ENCODE measurements at places on chromosomes 1 and 21. TPM values are rescaled to one million over a fixed set of nuclear protein-coding genes. Genes with fewer than 3 reads are reported as not detected.

Gene TAS1R1
- total RNA-seq, result not detected

Gene OR2T29
- not detected for total RNA-seq

Gene SYPL2
- total RNA-seq, result not detected

DNA sequence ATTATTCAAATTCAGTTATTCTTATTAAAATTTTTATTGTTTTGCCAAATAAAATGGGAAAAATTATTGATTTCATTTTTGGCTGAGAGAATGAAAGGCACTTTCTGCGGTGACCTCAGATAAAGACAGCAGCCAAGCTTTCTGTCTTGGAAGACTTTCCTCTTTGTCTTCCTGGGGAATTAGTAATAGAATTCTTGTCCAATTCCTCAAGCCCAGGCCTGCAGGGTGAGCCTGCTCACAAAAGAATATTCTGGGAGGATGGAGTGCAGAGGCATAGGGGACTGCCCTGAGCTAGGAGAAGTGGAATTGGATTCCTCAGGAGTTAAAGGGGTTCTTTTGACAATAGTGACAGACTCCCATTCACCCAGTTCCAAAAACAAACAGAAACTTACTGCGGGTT is 614.5 kb upstream of the ADGRL2 start:
- no peak for DNase-seq
- no peaks in the 10 kb centered on the region for H3K27me3 ChIP-seq
- H3K36me3 ChIP-seq, result no peaks in the 10 kb centered on the region
- no peak overlapping the region for H3K4me3 ChIP-seq
- H3K27ac ChIP-seq, result no peak overlapping the region

DNA sequence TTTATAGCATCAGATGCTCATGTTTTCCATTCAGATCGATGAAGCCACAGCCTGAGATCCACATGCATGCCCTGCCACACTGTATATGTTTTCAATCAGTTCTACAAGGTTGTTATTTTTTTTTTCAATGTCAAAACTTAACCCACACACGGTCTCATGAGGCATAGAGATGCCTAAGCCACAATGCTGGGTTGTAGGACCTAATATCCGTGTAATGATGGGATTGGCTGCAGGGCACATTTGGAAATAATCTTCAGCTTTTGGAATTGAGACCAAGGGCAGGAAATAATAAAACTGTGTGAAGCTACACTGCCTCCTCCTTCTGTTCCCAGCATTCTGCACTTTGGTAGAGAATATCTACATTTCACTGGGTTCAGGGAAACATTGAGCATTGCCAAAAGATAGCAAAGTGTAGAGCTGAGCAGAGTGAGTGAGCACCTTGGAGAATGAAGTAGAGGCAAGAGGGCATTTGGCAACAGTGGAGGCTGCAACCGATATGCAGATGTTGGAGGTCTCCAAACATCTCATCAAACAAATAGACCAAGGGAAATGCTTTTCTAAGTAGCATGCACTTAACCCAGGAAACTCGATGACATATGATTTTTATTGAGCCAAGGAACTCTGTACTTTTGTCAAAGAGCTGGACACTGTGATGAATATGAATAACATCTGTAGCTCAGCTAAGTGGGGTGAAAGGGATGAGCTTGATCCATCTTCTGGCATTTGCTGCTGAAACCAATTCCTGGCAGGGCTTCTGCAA is 176.7 kb downstream of the LYPLAL1 start:
- H3K36me3 ChIP-seq, result no peaks in the 10 kb centered on the region
- H3K27ac ChIP-seq, result no peak overlapping the region
- H3K4me3 ChIP-seq, result no peak overlapping the region
- no peaks in the 10 kb centered on the region for H3K4me1 ChIP-seq
- DNase-seq, result no peak
- no peaks in the 10 kb centered on the region for H3K27me3 ChIP-seq

DNA sequence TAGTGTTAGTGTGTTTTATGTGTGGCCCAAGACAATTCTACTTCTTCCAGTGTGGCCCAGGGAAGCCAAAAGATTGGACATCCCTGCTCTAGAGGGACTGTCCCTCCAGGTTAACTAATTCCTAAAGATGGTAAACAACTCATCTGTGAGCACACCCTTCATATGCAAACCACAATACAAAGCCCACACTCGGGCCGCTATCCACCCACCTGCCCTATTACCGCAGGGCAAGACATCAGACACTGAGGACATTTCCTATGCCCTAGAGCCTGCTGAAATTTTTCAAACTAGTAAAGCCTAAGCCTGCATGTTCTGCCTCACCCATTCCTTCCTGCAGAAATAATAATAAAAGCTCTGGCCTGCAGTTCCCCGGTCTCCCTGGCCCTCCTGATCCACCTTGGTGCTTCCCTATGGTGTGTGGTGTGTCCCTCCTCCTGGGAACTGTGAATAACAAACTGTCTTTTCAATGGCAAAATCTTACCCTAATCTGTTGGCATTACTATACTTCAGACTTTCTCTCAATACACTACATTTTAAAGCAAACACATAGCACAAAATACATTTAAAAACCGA is 39.3 kb upstream of the NTPCR start:
- no peak overlapping the region for H3K27ac ChIP-seq
- no peaks in the 10 kb centered on the region for H3K27me3 ChIP-seq
- no peak overlapping the region for H3K4me3 ChIP-seq

DNA sequence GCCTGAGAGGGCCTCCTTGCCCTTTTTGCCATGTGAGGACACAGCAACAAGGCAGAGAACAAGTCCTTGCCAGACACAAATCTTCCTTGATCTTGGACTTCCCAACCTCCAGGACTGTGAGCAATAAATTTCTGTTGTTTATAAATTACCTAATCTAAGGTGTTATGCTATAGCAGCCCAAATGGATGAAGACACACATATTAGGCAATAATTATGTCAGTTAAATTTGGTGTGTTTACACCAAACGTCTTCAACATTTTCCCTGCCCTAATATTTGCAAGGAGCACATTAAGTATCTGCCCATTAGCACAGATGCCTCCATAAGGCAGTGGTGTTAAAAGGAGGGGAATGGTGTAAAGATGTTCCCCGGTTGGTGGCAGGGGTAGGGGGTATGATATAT is 94.8 kb downstream of the ETS2 start:
- no peak for DNase-seq
- peaks cover 4% of the 10 kb centered on the region for H3K27me3 ChIP-seq
- no peak overlapping the region for H3K4me3 ChIP-seq
- no peaks in the 10 kb centered on the region for H3K4me1 ChIP-seq
- no peaks in the 10 kb centered on the region for H3K36me3 ChIP-seq

GRCh38 chr1:18246543-18246942 is 138.9 kb downstream of the IGSF21 start:
- H3K4me3 ChIP-seq, result no peak overlapping the region
- no peak for DNase-seq
- H3K36me3 ChIP-seq, result no peaks in the 10 kb centered on the region
- H3K27me3 ChIP-seq, result no peaks in the 10 kb centered on the region

GRCh38 chr1:205934788-205935187 is 8.5 kb downstream of the SLC26A9 start:
- DNase-seq, result no peak
- no peaks in the 10 kb centered on the region for H3K4me1 ChIP-seq
- H3K36me3 ChIP-seq, result no peaks in the 10 kb centered on the region
- H3K27ac ChIP-seq, result no peak overlapping the region

DNA sequence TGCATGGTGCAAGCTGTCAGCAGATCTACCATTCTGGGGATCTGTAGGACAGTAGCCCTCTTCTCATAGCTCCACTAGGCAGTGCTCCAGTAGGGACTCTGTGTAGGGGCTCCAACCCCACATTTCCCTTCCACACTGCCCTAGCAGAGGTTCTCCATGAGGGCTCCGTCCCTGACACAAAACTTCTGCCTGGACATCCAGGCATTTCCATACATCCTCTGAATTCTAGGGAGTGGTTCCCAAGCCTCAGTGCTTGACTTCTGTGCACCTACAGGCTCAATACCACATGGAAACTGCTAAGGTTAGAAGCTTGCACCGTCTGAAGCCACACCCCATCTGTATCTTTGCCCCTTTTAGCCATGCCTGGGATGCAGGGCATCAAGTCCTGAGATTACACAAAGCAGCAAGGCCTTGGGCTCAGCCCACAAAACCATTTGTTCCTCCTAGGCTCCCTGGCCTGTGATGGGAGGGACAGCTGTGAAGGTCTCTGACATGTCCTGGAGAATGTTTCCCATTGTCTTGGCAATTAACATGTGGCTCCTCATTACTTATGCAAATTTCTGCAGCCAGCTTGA is 117.0 kb upstream of the NFIA start:
- H3K27me3 ChIP-seq, result peaks cover 2% of the 10 kb centered on the region
- H3K27ac ChIP-seq, result no peak overlapping the region
- no peak overlapping the region for H3K4me3 ChIP-seq
- no peak for DNase-seq
- no peaks in the 10 kb centered on the region for H3K36me3 ChIP-seq

GRCh38 chr1:84283381-84283780 is 18.1 kb upstream of the SAMD13 start:
- H3K4me1 ChIP-seq, result no peaks in the 10 kb centered on the region
- H3K27ac ChIP-seq, result no peak overlapping the region
- no peak for DNase-seq
- H3K36me3 ChIP-seq, result no peaks in the 10 kb centered on the region
- no peak overlapping the region for H3K4me3 ChIP-seq
- H3K27me3 ChIP-seq, result peaks cover 9% of the 10 kb centered on the region

GRCh38 chr21:46546799-46547198 is 58.1 kb downstream of the S100B start:
- H3K4me3 ChIP-seq, result no peak overlapping the region
- H3K4me1 ChIP-seq, result peaks cover 33% of the 10 kb centered on the region
- H3K27me3 ChIP-seq, result no peaks in the 10 kb centered on the region
- peaks cover 39% of the 10 kb centered on the region for H3K36me3 ChIP-seq
- H3K27ac ChIP-seq, result no peak overlapping the region

GRCh38 chr1:11746092-11746491 is 10.2 kb downstream of the AGTRAP start:
- no peaks in the 10 kb centered on the region for H3K27me3 ChIP-seq
- H3K4me3 ChIP-seq, result no peak overlapping the region
- DNase-seq, result no peak
- no peak overlapping the region for H3K27ac ChIP-seq

- peaks cover 5% of the 10 kb centered on the region for H3K4me1 ChIP-seq
- no peak for DNase-seq
- no peaks in the 10 kb centered on the region for H3K36me3 ChIP-seq
- H3K27me3 ChIP-seq, result peaks cover 43% of the 10 kb centered on the region
- H3K4me3 ChIP-seq, result no peak overlapping the region
- no peak overlapping the region for H3K27ac ChIP-seq
These were observed 3.0 kb upstream of the FBLIM1 start for GRCh38 chr1:15755646-15756040.

DNA sequence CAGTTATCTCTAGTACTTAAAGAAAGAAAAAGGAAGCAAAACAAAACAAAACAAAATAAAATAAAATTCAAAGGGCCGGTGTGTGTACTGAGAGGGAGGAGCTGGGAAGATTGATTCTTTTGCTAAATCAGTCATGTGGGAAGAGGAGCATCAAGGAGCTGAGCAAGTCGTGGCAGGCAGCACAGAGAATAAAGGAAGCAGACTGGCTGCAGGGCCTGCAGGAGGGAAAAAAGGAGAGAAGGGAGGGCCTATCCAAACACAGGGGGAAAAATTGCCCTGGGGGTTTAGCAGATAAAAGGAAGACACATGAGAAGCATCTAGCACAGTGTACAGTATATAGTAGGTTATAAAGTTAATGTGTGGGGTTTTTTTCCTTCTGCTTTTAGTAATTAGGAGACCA is 27.6 kb downstream of the AGO4 start:
- no peak overlapping the region for H3K4me3 ChIP-seq
- no peaks in the 10 kb centered on the region for H3K4me1 ChIP-seq
- DNase-seq, result no peak
- H3K27me3 ChIP-seq, result no peaks in the 10 kb centered on the region
- no peak overlapping the region for H3K27ac ChIP-seq

- peaks cover 15% of the 10 kb centered on the region for H3K4me1 ChIP-seq
- peaks cover 13% of the 10 kb centered on the region for H3K36me3 ChIP-seq
- no peak overlapping the region for H3K27ac ChIP-seq
- no peaks in the 10 kb centered on the region for H3K27me3 ChIP-seq
- no peak overlapping the region for H3K4me3 ChIP-seq
These were observed 57.3 kb downstream of the ZNF644 start for GRCh38 chr1:90964444-90965035.
